ENCODE measurements at places on chromosomes 5 and 9.

DNA sequence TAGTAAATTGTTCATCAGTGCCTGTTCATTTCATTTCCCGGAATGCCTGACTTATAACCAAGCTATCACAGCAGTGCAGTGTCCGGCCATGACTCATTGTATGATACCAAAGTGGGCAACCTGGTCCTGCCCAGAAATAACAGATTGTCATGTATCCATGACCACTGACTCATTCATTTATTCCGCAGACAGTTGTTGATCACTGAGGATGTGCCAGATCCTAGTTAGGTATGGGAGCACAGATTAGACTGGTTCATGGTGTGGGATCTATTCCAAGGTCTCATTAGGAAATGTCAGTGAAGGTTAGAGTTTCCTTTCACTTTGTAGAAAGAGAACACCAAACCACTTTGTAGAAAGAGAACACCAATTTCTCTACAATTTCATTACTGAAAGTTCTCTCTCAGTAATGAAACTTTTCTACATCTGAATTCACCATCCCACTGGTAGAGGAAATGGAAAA lies 8.7 kb downstream of the NREP start:
- DNase-seq: no peak

DNA sequence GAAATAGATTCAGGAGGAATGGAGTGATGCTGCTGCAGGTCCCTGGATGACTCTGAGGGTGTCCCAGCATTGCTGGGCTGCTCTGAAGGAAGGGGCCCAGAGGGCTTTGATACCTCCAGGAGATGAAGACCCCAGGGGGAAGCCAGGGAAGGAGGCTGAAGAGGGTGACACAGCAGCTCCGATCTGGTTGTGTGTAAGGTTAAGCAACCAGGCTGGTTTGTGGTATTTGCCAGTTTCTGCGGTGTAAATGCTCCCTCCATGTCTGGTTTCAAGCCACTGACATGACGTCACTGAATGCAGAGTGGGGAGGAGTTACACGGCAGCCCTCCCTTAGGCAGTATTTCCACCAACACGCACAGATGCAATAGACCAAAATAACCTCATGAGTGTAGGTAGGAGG lies 40.0 kb upstream of the ORM1 start:
- peak; percentile 19 for DNase-seq

DNA sequence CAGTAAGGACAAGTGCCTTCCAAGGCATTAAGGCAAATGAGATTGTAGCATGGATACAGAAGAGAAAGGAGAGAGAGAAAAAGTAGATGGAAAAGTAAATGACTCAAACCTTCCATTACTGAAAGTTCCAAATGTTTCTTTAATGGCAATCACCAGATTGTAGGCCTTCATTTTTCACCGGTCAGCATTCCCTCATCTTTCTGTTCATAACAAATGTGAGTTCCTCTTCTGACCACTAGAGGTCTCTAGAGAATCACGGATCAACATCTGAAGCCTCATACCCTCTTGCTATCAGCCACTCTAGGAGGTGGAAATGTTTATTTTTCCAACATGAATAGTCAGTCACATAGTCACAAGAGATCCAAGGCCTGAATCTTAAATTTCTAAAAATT lies 73.6 kb upstream of the RPS23 start:
- DNase-seq: no peak

DNA sequence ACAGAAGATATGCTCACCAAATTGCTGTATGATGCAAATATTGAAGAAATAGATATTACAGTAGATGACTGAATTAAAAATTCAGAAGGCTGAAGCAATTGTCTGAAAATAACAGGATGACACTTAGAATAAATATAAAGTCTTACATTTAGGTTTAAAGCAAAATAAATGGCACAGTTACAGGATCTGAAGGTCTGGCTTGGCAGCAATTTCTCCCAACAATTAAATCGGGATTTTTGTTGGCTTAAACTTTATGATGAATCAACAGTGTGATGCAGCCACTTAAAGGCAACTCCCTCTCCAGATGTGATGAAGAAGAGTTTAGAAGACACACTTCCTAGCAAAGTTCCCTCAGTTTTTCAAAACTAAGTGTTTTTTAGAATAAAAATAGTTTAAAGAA lies 80.5 kb downstream of the NREP start:
- DNase-seq: no peak

GRCh38 chr9:110446171-110446570 lies 108.5 kb upstream of the TXNDC8 start:
- no peak for DNase-seq

DNA sequence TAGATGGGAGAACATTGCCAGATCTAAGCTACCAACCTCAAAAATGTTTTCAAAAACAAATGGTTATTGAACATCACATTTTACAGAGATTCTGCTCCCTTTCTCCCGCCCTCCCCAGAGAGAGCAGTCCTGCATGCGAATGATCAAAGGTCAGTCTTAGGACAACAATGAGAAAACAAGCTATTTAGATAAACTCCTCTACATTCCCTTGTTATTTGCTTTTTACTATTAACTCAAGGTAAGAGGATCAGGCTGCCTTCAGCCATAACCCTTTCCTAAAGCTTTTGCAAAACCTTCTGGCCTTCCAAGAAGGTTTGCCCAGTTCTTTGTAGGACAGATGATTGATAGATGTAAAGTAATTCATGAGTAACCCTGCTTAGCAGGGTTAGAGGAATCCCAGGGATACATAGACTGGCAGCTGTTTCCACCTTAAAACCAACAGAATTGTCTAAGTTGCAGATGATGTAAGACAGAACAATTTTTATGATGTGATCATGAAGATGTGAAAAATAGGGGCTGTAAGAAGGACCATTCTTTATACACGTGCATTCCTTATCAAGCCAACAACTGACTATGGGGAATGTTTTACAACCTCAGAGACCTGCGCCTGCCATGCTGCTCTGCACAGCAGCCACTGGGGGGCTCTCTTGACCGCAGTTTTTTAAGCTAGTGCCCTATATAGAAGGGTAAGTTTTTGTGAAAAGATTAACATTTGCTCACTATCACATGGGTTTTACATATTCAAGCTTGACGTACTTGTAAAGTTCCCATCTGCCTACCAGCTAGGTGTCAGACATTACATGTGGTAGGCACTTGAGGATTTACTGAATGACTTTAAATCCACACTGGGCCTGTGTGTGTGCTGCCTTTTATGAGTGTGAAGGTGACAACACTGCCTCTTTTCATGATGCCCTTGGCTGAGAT lies 2.3 kb upstream of the ZNF782 start:
- DNase-seq: peak; percentile 36

DNA sequence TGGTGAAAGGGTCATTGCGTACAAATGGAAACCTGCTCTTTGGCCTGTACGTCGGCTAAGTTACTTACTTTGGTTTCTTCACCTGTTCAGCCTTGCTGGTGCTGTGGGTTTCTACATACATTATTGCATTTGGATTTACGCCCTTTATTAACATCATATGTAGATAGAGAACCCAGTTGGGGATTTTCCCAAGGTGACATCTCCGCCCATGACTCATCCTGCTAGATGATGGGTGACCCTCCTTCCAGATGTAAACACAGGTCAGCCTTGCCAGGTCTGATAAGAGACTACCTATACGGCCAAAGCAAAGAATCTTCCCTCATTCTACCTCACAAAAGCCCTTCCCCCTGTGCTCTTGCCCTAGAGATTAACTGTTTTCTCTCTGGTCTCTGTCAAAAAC lies 360.9 kb downstream of the KDM4C start:
- no peak for DNase-seq

DNA sequence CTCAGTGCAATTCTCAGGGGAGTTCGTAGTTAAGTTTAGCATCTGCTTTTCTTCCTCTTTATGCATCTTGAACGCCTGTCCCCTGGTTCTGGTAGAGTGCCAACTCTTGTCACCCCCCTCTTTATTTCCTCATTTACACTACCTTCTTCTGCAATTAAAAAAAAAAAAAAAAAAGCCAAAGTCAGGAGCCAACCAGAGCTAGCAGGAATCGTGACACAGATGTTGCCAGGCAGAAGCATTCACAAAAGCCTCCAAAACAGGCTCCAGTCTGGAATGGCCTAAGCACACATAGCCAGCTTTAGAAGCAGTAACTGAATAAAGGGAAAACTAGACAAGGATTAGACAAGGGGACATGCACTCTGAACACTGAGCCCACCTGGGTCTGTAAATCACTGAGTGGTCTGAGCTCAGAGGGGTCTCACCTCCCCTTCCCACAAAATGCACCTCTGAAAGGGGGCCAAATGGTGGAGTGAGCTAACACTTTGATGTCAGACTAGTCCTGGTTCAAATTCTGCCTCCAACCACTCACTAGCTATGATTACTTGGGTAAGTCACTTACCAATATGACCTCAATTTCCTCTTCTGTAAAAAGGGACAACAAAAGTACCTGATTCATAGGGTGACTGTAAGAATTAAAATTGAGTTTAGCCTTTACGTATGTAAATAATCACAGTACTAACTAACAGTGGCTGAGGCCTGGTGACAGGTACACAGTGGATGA lies 2.0 kb downstream of the CD74 start:
- no peak for DNase-seq

- DNase-seq: no peak
These were observed 208.6 kb downstream of the EPB41L4A start for GRCh38 chr5:112210430-112211005.

DNA sequence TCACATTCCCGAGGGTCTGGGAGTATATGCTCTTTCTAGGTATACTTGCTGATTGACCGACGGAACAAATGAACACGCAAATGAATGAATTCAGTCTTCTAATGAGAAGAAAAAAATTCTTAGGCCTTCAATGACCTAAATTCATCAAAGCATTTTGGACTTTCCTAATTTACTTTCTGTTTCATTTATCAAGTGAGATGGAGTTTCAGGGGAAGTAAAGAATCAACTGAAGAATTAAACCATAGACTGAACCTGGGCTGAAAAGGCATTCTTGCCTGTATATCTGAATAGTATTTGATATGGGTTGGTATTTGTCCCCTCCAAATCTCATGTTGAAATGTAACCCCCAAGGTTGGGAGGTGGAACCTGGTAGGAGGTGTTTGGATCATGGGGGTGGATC lies 64.1 kb downstream of the ZFAND5 start:
- DNase-seq: no peak

DNA sequence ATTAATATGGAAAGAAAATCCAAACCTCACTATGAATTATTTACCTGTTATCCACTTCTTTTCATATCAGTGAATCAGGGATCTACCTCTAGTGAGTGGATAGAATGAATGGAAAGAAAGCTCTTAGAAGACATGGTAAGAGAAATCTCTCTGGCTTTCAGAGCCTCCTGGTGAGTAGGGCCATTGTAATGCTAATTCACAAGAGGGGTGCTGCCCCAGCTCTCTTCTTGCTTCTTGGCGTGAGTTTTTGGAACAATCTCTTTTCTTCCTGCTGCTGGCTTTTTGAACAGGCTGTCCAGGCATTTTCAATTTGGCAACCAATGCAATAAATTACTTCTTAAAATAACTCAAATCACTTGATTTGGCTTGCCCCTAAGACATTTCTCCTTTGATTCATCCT lies 49.9 kb upstream of the KCNN2 start:
- DNase-seq: no peak

DNA sequence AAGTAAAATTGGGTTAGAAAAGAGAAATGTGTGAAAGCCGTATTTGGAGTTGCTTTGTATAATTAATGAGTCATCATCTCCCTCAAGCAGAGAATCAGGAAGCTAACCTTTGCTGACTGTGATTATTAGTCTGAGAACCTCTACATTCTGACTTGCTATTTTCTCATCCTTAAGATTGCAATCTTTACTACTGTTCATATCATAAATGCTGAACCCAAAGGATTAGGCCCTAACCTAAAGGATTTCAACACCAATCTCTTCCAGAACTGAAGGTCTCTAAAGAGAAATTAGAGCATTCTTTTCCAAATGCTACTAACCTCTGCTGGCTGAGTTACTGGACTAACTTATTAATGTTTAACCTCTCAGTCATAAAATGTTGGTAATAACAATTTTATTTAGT lies 538.1 kb upstream of the MEF2C start:
- DNase-seq: no peak

GRCh38 chr5:1659100-1659981 lies 135.6 kb upstream of the LPCAT1 start:
- DNase-seq: no peak

- peak; percentile 65 for DNase-seq
These were observed 32.2 kb downstream of the ANXA2R start for GRCh38 chr5:43007911-43008362.

GRCh38 chr5:67234671-67235176 lies 38.1 kb upstream of the CD180 start:
- no peak for DNase-seq

DNA sequence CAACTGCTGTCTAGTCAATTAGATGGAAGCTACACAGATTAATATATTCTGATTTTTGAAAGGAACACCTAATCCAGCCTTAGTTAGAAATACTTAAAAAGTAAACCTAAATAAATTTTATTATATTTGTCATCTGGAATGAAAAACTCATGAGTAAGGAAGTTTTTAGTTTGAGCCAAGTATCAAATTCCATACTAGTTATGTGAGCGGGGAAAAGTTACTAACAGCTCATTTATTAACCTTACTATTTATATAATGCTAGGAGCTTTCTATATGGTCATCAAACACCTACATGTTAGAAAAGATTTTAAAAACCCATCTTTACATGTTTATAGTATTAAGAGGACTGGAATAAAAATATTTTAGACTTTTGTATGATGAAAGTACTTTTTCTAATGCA lies 41.6 kb upstream of the POU5F2 start:
- no peak for DNase-seq

GRCh38 chr9:97850746-97851445 lies 2.1 kb upstream of the FOXE1 start:
- DNase-seq: no peak

GRCh38 chr5:62653001-62653863 lies 74.6 kb downstream of the LRRC70 start:
- no peak for DNase-seq

DNA sequence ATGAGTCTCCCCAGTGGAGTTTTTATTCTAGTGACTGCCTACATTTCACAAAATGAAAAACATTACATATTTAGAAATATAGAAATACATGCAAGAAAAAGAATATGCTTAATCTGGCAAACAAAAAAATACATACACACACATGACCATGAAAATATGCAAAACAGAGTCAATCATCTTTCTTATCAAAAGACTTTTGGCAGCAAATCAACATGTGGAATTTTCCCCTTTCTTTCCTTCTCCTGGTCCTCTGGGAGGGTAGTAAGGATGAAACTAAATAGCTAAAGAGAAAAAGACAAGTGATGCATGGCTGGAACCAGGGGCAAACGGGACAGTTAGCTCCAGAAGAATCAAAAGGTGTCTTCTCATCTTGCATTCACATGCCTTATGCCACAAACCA lies 69.4 kb downstream of the APBA1 start:
- DNase-seq: no peak

DNA sequence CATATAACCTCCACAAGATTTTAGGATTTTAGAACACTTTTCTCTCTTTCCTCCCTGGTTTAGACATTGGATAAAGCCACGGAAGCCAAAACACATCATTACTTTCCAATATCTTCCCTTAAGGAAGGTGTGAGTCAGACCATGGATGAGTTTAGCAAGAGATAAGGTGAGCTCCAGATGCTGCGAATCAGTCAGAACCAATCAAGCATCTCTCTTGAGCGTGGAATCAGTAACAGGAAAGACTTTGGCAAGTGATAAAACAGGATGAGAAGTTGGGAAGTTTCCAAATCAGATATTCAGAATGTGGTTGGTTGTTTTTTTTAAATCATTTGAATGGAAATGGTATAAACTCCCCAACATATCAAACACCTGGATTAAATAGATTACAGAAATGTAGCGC lies 397.8 kb downstream of the EFNA5 start:
- no peak for DNase-seq
